ENCODE measurements at places on chromosomes 16 and 17.
A peak's percentile ranks its signal among the peaks of the same experiment; 100 is the strongest.

- no peak for DNase-seq
Observed at GRCh38 chr16:22285080-22285479, 12.1 kb upstream of the POLR3E start.

GRCh38 chr16:11032000-11032921 lies 87.9 kb downstream of the CLEC16A start:
- DNase-seq, result no peak

DNA sequence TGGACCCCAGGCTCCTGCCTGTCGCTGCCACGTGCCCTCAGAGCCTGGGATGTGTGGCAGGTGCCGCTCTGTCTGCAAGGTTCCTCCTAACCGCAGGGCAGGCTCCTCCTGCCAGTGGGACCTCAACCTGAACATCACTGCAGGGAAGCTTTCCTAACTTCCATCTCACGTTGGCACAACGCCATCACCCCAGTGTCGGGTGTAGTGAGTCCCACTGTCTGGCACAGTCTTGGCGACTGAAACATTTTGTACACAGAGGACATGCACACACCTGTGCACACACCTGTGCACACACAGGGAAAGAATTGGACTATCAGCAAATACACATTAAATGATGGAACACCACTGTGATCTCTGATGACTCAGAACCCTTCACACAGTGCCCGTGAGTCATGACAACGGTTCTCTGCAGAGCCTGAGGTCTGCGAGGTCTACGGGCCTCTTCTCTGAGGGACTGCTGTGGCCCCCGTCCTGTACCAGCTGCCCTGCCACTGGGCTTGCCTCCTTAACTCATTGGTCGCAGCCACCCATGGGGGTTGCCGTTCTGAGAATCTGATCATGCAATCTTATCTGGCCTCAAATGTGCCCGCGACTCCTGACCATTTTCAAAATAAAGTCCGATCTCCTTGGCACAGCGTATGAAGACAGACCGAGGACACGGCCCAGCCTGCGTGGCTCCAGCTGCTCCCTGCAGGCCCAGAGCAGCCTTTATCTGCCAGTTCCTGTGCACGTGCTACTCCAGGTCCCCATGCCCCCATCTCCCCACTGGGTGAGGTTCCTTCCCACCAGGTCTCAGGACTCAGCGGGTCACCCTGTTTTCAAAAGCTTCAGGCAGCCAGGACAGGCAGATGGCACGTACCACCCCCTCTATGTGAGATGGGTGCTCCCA lies 7.6 kb downstream of the CCDC57 start:
- DNase-seq, result no peak

GRCh38 chr16:84482001-84482891 lies 22.2 kb downstream of the MEAK7 start:
- DNase-seq, result no peak

GRCh38 chr16:31214708-31215286 lies 878 bp downstream of the TRIM72 start:
- no peak for DNase-seq

DNA sequence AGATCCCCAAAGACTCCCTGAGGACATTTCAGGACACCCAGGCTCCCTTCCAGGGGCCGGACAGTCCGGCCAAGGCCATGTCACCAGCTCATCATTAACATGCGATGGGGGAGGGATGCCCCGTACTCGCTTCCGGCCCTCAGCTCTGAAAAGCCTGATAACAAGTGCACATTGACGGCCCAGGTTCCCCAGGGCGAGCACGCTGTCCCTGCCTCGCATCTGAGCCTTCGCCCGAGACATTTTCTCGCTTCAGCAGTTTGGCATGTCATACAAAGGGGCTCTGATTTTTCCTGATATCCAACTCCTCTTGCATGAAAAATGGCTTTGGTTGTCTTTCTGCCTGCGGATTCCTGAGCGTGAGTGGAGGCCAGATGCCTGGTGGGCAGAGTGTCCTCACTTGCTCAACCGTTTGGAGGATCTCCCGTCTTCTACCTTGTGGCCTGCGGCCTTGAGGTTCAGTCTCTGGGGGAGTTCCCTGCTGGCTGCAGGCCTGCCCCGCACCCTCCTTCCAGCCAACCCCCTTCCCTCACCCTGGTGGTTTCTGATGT lies 14.1 kb downstream of the CACNG4 start:
- no peak for DNase-seq

GRCh38 chr17:29407856-29408255 lies 17.7 kb downstream of the TAOK1 start:
- no peak for DNase-seq

DNA sequence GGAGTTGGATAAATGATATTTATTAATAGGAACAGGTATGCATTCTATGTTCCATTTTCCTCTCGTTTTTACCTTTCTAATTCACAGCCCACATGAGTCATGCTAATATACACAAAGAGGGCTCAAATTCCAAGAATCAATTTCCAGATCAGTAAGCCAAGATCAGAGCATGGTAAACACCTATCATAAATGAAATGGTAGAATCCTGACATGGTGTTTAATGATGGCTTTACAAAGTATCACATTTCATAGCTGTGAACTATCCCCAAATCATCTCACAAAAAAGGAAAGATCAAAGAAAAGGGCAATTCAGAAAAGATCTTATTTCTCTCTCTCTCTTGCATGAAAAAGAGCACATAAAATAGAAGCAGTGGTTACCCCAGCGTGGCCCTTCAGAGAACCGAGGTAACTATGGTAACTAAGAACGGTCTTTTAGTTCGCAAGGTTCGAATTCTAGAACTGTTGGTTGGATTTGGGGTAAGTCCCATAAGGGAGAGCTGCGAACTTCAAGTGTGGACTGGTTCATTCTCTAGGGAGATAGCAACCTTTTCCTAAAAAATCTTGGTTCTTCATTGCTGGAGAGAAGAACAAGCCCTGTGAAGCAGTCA lies 73.0 kb downstream of the MARCHF10 start:
- no peak for DNase-seq

- no peak for DNase-seq
Observed at GRCh38 chr17:63191610-63192009, 225.6 kb downstream of the TANC2 start.

GRCh38 chr17:76048025-76048605 lies 21.0 kb upstream of the EVPL start:
- no peak for DNase-seq

GRCh38 chr17:79024901-79025737 lies 1.1 kb downstream of the C1QTNF1 start:
- DNase-seq, result no peak

- no peak for DNase-seq
Observed at GRCh38 chr17:27888945-27889344, 4.2 kb downstream of the LYRM9 start.

GRCh38 chr16:12323007-12323758 lies 346.6 kb downstream of the SNX29 start:
- DNase-seq, result peak; percentile 36

DNA sequence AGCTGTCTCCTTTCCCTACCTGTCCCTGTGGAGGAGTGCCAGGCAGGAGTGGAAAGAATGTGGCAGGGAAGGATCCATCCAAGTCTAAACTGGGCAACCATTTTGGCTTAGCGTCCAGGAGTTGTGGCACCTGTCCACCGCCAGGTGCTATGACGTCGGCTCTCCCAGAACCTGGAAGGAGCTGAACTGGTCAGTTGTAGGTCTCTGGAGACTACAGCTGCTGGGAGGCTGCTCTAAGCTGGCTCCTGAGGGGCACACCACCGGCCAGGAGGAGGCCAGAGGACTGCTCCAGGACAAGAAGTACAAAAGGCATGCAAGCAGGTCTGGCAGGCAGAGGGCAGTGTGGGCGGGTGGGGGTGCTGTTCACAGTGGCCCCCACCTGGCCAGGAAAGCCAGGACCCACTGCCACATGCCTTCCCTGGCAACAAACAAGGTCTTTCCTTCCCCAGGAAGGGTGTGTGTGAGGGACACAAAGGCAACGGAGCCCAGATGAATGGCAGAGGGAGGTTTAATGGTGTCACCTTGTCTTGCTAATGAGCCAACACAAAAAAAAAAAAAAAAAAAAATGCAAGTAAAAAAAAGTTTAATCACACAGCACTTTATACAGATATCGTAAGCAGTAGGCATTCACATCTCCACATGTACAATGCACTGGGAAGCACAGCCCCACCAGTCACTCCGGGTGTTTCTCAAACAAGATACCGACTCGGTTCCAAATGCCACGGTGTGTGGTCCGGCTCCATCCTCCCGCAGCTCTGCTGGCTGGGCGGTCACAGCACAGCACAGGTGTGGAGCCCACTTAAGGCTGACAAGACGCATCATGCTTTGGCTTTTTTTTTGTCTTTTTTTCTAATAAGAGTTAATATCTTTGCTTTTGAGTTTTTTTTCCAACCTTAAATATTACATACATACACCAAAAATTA lies 4.8 kb downstream of the SPHK1 start:
- no peak for DNase-seq

- DNase-seq, result no peak
Observed at GRCh38 chr16:88355093-88355388, 27.7 kb upstream of the ZNF469 start.

DNA sequence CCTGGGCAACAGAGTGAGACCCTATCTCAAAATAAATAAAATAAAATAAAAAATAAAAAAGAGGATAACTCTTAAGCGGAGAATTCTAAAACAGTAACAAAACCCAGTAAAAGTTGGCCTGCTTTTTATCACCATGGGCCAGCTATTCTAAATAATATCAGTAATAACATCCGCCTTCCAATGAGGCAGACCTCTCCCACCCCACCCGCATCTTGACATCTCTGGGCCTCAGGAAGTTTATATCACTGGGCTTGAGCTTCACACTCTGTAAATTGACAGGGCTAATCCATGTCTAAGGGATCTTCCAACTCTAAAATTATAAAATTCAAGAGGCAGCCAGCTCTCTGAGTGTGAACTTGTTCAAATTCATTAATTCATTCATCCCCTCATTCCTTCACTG lies 82.9 kb upstream of the MTMR4 start:
- no peak for DNase-seq

DNA sequence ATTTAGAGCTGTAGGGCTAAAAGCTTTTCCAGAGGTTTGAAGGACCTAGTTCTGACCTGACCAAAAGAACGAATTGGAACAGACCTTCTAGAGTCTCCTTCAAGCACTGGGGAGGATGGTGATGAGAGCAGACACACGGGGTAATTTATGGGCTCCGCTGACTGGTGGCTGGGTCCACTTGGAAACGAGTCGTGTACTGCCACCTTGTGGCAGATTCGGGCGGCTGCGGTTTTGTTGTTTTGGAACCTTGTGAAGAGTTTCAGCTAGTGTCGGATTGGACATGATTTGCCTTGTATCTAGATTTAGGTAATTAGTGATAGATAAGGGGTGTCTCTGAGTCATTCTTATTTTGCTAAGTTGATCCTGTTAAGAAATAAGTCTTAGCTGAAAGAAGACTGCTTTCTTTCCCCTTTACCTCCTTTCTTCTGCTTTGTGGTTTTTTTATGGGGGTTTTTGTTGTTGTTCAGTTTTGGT lies 98.9 kb downstream of the AATF start:
- DNase-seq, result peak; percentile 73

DNA sequence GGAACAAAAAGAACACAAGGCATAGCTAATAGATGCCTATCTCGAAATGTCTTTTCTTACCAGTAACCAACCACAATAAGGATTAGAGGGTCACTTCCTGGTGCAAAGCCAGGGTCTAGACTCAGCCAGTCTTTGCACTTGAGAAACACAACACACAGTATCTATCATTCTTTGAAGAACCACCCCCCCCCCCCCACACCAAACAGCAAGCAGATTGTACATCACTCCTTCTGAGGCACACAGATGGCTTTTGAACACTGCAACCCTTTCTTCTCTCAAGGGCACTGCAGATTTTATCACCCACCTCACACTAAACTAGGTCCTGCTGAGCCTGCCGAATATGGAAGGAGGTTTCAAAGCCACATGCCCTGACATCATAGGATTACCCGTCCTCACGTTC lies 145.6 kb downstream of the AATF start:
- DNase-seq, result no peak

DNA sequence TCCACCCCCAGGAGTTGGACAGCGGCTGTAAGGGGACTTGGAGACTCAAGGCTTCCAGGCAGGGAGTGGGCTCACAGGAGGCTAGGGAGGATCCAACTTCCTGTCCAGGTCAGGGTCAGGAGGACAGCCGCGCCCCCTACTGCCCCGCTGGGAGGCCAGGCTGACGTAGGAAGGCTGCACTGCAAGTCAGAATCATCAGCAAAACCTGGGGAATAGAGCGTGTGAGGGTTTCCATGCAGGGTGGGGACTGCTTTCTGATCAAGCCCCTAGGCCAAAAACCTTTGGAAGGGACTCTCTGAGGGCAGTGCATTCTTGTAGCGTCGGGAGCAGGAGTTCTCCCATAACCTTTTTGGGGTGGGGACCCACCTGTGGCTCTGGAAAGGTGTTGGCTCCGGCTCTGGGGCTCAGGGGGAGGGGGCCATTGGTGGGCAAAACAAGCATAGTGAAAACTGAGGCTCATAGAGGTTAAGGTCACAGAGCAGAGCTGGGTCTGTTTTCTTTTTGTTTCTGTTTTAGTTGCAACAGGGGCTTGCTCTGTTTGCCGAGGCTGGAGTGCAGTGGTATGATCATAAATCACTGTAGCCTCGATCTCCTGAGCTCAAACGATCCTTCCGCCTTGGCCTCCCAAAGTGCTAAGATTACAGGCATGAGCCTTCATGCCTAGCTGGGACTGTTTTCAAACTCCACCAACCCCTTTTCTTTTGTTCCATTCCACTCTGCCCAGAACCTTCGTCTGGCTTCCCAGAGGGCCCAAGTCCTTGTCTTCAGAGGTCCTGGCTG lies 22.1 kb downstream of the RAI1 start:
- no peak for DNase-seq

- DNase-seq, result no peak
Observed at GRCh38 chr16:57138281-57138935, 46.0 kb downstream of the CPNE2 start.

GRCh38 chr17:61542027-61542426 lies 49.0 kb downstream of the NACA2 start:
- DNase-seq, result no peak

DNA sequence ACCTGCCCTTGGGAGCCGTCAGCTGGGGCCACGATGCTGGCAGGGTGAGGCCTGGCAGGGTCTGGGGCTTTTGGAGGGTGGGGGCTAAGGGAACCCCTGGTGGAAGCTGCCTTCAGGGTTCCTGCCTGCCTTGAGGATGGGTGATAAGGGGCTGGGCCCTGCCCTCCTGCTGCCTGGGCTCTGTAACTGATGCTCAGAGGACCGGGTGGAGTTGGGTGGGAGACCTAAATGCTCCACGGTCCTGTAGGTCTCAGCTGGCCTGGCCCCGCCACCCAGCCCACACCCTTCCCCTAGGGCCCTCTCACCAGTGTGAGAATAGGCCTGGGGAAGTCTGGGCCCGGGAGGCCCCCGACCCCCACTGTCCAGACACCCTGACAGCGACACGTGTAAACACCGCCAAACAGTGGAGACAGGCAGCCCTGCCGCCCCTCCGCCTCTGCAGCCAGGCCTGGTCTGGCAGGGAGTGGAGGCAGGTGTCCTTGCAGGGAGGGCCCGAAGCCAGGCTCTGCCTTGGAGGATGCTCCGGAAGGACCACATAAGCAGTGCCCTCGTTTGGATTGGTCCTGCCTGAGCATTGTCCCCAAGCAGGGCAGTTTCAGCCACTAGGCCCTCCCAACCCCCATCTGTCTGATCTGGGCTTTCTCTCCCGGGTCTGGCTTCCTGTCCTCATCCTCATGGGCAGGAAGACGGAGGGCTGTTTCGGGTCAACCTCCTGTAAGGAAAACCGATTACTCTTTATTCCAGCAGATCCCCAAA lies 6.5 kb upstream of the BAHCC1 start:
- DNase-seq, result no peak

Measured in activated T-cell treated with anti-CD3 and anti-CD28 coated beads for 24 hours (primary cell).